CD8-positive, alpha-beta memory T cell (primary cell): ENCODE measurements at places on chromosomes 12 and 14. TPM values are rescaled to one million over a fixed set of nuclear protein-coding genes. Genes with fewer than 3 reads are reported as not detected.
A peak's percentile ranks its signal among the peaks of the same experiment; 100 is the strongest.

Gene TTC7B
- total RNA-seq, result 5.8 TPM

Gene RTN1
- 0.13 TPM for total RNA-seq

Gene ELK3
- total RNA-seq, result 28.4 TPM

Gene SUOX
- total RNA-seq, result 2.3 TPM

Gene BDKRB2
- total RNA-seq, result not detected

Gene DIO3
- not detected for total RNA-seq

Gene KICS2
- 14.2 TPM for total RNA-seq

DNA sequence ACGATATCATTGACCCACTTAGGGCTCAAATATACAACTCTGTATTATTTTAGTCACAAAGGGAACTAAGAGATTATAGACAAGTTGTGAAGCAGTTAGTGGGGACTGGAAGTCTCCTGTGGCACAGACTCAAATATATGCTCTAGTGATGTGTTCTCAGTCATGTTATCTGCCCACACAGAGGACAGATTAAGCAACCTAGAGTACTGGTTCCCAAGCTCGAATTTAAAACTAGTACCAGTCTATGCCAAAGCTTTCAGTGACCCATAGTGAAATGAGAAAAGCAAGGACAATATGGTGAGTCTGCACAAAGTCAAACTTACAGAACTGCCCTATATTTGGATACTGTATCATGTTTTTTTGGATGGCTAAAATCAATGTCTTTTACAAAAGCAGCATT, 389.3 kb downstream of the DIO2 start:
- no peak for DNase-seq
- no peaks in the 10 kb centered on the region for H3K27me3 ChIP-seq
- no peak overlapping the region for H3K4me3 ChIP-seq
- no peaks in the 10 kb centered on the region for H3K36me3 ChIP-seq

GRCh38 chr14:58078068-58078467, 73.9 kb downstream of the ARMH4 start:
- H3K27me3 ChIP-seq, result no peaks in the 10 kb centered on the region
- no peak for DNase-seq
- H3K36me3 ChIP-seq, result no peaks in the 10 kb centered on the region
- no peak overlapping the region for H3K4me3 ChIP-seq
- H3K4me1 ChIP-seq, result no peaks in the 10 kb centered on the region
- no peak overlapping the region for H3K27ac ChIP-seq

DNA sequence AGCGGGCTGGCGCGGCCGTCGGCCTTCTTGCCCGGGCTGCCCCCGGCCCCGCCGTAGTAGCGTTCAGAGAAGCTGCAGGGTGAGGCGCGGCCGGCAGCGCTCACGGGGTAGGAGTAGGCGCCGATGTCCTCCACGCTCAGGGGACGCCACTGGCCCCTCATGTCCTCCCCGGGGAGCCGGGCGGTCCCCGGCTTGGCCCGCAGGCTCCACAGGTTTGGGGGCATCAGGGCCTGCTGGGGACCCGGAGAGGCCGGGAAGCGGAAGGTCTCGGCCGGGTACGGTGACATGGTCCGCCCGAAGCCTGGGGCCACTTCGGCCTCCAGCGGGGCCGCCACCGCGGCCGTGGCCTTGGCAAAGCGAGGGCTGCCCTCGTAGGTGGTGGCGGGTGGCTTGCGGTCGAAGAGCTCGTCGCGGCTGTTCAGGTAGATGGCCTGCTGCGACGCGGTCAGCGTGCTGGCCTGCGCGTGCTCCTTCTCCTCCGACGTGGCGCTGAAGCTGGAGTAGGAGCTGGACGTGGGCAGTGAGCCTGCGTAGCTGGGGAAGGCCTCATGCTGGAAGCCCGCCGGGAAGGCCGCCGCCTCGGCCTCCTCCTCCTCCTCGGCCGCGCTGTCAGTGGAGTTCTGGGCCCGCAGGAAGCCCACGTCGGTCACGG, 48.7 kb downstream of the BEGAIN start:
- H3K4me3 ChIP-seq, result no peak overlapping the region
- no peak overlapping the region for H3K27ac ChIP-seq
- no peaks in the 10 kb centered on the region for H3K4me1 ChIP-seq
- no peaks in the 10 kb centered on the region for H3K36me3 ChIP-seq

- no peak for DNase-seq
- H3K27ac ChIP-seq, result no peak overlapping the region
- H3K27me3 ChIP-seq, result no peaks in the 10 kb centered on the region
- no peaks in the 10 kb centered on the region for H3K4me1 ChIP-seq
Observed at GRCh38 chr12:108414021-108414420, 74.9 kb upstream of the CMKLR1 start.

DNA sequence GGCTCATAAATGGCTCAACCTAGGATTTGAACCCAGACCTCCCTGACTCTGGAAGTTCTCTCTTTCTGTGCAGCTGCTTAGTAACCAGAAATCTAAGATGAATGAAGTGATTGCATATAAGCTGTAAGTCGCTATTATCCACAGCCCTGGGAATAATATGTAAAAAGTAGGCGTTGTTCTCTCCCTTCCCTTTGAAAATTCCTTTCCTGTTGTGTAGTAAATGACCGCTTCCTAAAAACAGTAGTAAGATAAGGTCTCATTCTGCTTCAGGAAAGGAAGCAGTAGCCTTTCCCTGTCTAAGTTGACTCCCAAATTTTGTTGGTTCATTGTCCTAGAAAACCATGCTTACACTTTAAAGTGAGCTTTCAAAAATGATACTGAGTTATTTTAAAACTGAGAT, 418.3 kb downstream of the EGLN3 start:
- H3K4me3 ChIP-seq, result no peak overlapping the region
- no peak overlapping the region for H3K27ac ChIP-seq
- no peaks in the 10 kb centered on the region for H3K27me3 ChIP-seq
- H3K36me3 ChIP-seq, result no peaks in the 10 kb centered on the region
- DNase-seq, result no peak

DNA sequence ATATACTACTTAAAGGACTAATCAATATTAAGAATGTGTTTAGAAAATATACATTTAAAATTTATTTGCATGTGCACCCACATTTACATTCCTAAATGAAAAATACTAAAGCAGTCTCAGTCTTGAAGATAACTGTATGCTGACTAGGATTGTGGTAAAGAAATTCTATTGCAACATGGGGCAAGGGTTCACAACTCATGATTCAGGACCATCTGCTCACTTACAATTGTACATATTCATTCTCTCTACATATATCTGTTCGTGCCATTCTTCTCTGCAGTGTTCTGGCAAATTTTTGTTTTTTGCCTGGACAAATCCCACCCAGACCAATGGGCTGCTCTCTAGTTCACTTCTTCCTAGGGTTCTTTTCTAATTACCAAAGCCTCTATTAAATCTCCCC, 417.2 kb upstream of the NOVA1 start:
- no peaks in the 10 kb centered on the region for H3K27me3 ChIP-seq
- H3K36me3 ChIP-seq, result no peaks in the 10 kb centered on the region
- no peak overlapping the region for H3K27ac ChIP-seq
- H3K4me1 ChIP-seq, result no peaks in the 10 kb centered on the region
- DNase-seq, result no peak
- no peak overlapping the region for H3K4me3 ChIP-seq

DNA sequence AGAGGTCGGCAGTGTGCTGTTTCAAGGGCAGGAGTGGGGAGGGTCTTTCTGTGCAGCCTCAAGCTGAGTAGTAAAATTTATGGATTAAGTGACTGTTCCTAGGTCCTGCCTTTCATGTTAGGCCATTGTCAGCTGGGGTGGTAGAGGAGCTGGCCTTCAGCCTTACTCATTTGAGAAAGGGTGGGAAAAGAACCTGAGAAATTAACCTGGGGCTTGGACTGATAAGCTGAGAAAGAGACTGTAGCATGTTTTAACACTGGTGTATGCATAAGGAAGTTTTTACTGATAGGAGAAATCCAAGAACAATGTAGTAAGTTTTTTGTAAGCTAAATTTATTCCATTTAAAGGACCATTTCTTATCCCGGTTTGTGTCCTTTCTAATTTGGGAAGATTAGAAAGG, 20.7 kb downstream of the IFT43 start:
- H3K27me3 ChIP-seq, result no peaks in the 10 kb centered on the region
- H3K36me3 ChIP-seq, result no peaks in the 10 kb centered on the region
- DNase-seq, result no peak

DNA sequence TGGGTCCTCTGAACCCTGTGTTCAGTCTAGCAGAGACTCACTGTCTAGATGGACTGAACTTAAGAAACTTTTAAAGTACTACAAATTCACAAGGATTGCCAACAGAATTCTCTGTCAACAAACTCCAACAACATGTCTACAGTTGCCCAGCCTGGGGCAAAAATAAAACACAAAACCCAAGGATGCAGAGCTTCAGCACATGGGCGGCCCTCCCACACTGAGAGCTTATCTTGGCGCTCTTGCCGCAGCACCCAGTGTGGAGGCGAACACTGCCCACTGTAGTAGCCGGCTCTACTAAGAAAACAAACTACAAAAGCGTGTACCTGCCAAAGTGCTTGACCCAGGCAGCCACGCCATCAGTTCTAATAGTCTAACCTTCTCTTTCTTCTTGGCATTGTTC, 66.7 kb downstream of the PTPN21 start:
- no peaks in the 10 kb centered on the region for H3K36me3 ChIP-seq
- no peak for DNase-seq
- no peak overlapping the region for H3K4me3 ChIP-seq

DNA sequence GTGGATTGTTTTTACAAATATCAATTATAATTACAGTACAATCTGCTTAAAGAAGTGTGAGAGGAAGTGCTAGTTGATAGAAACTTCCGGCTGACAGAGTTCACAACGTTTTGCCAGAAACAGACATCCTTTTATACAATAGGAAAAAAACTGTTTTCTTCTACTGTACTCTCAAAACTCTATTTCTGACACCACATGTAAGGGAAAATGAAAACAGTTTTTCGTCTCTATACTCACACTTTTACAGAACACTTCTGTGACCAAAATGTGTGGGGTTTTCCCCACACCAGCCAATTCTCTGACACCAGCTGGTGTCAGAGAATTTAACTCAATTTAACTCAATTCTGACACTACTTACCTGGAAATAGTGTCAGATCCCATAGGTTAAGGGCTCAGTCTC, 24.2 kb upstream of the HIF1A start:
- DNase-seq, result peak; percentile 67
- H3K27ac ChIP-seq, result peak overlapping the region; percentile 64
- peak overlapping the region; percentile 49 for H3K4me3 ChIP-seq
- no peaks in the 10 kb centered on the region for H3K36me3 ChIP-seq
- no peaks in the 10 kb centered on the region for H3K27me3 ChIP-seq
- peaks cover 68% of the 10 kb centered on the region for H3K4me1 ChIP-seq

- DNase-seq, result no peak
- no peaks in the 10 kb centered on the region for H3K27me3 ChIP-seq
- no peak overlapping the region for H3K27ac ChIP-seq
- H3K4me1 ChIP-seq, result no peaks in the 10 kb centered on the region
Observed at GRCh38 chr12:44889926-44890325, 13.8 kb upstream of the NELL2 start.

- no peak overlapping the region for H3K27ac ChIP-seq
- H3K4me1 ChIP-seq, result no peaks in the 10 kb centered on the region
Observed at GRCh38 chr14:78902010-78902623, 731.9 kb downstream of the NRXN3 start.

DNA sequence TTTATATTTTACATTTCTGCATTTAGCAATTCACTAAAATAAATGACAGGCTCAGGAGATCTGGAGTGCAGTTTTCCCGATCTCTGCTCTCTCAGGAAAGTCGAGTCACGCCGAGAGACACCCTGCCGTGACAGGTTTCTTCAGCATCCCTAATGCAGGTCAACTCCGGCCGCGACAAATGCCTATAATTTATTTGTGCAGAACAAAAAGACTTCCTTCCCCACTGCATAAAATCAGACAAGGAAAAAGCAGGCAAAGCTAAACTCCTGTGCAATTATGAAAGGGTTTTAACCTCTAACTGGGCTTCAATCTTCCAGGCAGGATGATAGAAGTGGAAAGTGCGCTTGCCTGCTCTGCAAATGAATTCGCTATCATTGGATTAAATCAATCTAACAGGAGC, 28.1 kb downstream of the SPRING1 start:
- H3K27me3 ChIP-seq, result no peaks in the 10 kb centered on the region
- no peaks in the 10 kb centered on the region for H3K36me3 ChIP-seq
- H3K27ac ChIP-seq, result no peak overlapping the region
- no peak overlapping the region for H3K4me3 ChIP-seq
- DNase-seq, result no peak

DNA sequence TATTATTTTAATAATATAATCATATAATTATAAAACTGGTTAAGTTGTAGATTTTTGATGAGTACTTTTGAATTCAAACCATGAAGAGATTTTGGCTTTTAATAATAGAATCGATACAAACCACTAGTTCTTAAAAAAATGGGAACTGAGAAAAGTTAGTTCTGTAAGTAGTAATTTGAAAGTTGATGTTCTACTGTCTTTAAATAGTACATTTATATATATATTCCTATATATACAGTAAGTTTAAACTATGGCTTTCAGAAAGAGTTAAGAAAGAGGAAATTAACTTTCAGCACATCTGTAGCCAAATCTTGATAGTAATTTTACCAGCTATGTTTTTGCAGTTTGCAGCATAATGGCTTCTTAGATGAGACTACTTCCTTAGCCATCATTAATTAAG, 7.8 kb downstream of the LRRK2 start:
- H3K27ac ChIP-seq, result no peak overlapping the region
- H3K4me3 ChIP-seq, result no peak overlapping the region
- H3K4me1 ChIP-seq, result no peaks in the 10 kb centered on the region
- DNase-seq, result no peak
- H3K36me3 ChIP-seq, result no peaks in the 10 kb centered on the region

GRCh38 chr14:60654334-60654821, 5.1 kb upstream of the SIX1 start:
- DNase-seq, result no peak
- no peak overlapping the region for H3K4me3 ChIP-seq
- no peak overlapping the region for H3K27ac ChIP-seq
- no peaks in the 10 kb centered on the region for H3K36me3 ChIP-seq
- H3K27me3 ChIP-seq, result peaks cover 78% of the 10 kb centered on the region

DNA sequence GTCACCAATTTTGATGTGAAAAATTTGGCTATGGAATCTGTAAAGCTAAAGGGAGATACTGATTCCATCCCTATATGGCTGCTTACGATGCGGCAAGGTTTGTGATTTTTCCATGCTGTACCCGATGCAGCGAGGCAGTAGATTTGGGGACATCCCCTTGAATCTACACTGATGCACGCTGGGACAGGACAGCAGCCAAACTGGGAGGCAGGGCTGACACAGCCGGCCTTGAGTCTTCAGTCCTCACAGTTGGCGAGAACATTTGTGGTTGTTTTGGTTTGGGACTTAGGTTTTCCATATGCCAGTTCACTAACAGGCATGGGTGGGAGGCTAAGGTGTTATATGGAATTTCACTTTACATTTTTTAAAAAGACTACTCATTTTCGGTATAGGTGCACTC, 3.8 kb downstream of the GALNT16 start:
- H3K36me3 ChIP-seq, result no peaks in the 10 kb centered on the region
- peaks cover 13% of the 10 kb centered on the region for H3K27me3 ChIP-seq
- no peaks in the 10 kb centered on the region for H3K4me1 ChIP-seq
- no peak overlapping the region for H3K27ac ChIP-seq
- H3K4me3 ChIP-seq, result no peak overlapping the region
